IMR-90 (cell line): ENCODE measurements at places on chromosomes 2 and 18. TPM values are rescaled to one million over a fixed set of nuclear protein-coding genes. Genes with fewer than 3 reads are reported as not detected.

GRCh38 chr2:202290316-202290715 is 24.8 kb downstream of the NOP58 start:
- DNase-seq: peak; percentile 47

GRCh38 chr18:67531929-67532328 is 15.4 kb upstream of the DSEL start:
- DNase-seq: peak; percentile 20

GRCh38 chr2:56292951-56293350 is 109.2 kb downstream of the CCDC85A start:
- no peak for DNase-seq

- no peak for DNase-seq
These were observed 9.8 kb downstream of the HPCAL1 start for GRCh38 chr2:10312437-10312957.

The ERBB4 gene
- total RNA-seq: not detected in 2 replicates

The NAGK gene
- total RNA-seq: 60.4 and 77.8 TPM in 2 replicates
